ENCODE measurements at places on chromosomes 6 and 20.

- no peaks in the 10 kb centered on the region for H3K4me1 ChIP-seq
- no peaks in the 10 kb centered on the region for H3K36me3 ChIP-seq
- no peak overlapping the region for H3K27ac ChIP-seq
- no peak for DNase-seq
Observed at GRCh38 chr20:6765469-6766058, 1.9 kb upstream of the BMP2 start.

DNA sequence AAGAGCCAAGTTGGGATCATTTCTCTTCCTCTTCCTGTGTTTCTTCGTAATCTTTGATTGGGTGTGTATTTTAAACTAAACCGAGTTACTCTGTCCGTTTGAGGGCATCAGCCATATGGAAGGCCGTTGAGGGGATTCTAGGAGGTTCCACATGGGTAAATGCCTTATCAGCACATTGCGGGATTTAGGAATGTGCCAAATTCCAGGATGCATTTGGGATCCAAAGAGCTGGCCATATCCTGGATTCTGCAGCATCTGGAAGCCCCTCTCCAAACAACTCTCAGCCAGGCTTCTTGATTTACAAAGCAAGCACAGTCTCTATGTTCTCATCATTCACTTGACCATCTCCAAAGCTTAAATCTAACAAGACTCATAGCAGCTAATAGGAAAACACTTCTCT, 67.6 kb upstream of the RIN2 start:
- DNase-seq, result no peak
- no peak overlapping the region for H3K4me3 ChIP-seq

DNA sequence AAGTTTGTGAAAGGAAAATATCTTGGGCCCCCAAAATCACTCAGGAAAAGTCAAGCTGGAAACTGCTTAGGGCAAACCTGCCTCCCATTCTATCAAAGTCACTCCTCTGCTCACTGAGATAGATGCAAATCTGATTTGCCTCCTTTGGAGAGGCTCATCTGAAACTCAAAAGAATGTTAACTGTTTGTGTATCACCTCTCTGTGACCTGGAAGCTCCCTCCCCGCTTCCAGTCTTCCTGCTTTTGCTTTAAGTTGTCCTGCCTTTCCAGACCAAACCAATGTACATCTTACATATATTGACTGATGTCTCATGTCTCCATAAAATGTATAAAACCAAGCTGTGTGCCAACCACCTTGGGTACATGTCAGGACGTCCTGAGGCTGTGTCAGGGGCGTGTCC, 331.4 kb upstream of the QKI start:
- no peaks in the 10 kb centered on the region for H3K27me3 ChIP-seq
- no peak for DNase-seq
- H3K27ac ChIP-seq, result no peak overlapping the region
- H3K4me3 ChIP-seq, result no peak overlapping the region

- no peaks in the 10 kb centered on the region for H3K27me3 ChIP-seq
- no peaks in the 10 kb centered on the region for H3K36me3 ChIP-seq
- DNase-seq, result no peak
- H3K4me1 ChIP-seq, result no peaks in the 10 kb centered on the region
- H3K27ac ChIP-seq, result no peak overlapping the region
- H3K4me3 ChIP-seq, result no peak overlapping the region
Observed at GRCh38 chr6:15063253-15063853, 182.5 kb upstream of the JARID2 start.

- no peaks in the 10 kb centered on the region for H3K36me3 ChIP-seq
- H3K4me1 ChIP-seq, result no peaks in the 10 kb centered on the region
- H3K27me3 ChIP-seq, result no peaks in the 10 kb centered on the region
- no peak overlapping the region for H3K4me3 ChIP-seq
- no peak overlapping the region for H3K27ac ChIP-seq
Observed at GRCh38 chr20:24131684-24132083, 143.1 kb upstream of the GGTLC1 start.

DNA sequence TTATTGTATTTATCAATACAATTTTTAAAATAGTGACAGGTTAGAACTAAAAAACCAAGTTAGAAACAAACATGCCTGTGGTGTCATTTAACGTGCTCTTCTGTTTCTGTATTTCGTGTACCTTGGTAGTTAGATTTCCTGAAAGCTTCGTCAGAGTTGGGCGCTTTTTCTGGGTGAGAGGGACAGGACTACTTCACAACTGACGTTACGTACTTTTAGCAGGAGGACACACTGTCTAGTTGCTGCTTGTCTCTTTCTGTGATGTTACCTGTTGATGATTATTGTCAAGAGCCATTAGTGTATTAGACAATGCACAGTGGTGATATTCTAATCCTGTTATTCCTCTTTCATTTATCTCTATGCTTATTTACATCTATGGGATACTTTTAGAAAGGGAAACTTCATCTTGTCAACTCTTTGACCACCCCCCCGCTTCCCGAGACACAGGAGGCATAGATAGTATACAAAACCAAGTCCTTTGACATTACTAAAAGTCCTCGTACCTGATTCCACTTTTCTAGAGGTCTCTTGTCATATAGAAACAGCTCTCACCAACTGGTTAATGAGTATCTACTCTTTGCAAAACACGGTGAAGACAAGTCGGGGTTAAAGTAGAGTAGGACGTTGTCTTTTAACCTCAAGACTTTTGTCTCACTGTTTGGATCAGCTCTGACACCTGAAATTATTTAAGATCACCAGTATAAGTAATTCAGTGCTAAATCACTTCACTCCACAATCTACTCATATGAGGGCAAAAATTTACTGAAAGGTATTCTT, 96.3 kb downstream of the LYRM2 start:
- H3K4me3 ChIP-seq, result no peak overlapping the region
- no peaks in the 10 kb centered on the region for H3K4me1 ChIP-seq
- H3K36me3 ChIP-seq, result no peaks in the 10 kb centered on the region
- no peak overlapping the region for H3K27ac ChIP-seq

Measured in naive thymus-derived CD4-positive, alpha-beta T cell (primary cell).